ENCODE measurements at places on chromosomes 12 and 14.
A peak's percentile ranks its signal among the peaks of the same experiment; 100 is the strongest.

DNA sequence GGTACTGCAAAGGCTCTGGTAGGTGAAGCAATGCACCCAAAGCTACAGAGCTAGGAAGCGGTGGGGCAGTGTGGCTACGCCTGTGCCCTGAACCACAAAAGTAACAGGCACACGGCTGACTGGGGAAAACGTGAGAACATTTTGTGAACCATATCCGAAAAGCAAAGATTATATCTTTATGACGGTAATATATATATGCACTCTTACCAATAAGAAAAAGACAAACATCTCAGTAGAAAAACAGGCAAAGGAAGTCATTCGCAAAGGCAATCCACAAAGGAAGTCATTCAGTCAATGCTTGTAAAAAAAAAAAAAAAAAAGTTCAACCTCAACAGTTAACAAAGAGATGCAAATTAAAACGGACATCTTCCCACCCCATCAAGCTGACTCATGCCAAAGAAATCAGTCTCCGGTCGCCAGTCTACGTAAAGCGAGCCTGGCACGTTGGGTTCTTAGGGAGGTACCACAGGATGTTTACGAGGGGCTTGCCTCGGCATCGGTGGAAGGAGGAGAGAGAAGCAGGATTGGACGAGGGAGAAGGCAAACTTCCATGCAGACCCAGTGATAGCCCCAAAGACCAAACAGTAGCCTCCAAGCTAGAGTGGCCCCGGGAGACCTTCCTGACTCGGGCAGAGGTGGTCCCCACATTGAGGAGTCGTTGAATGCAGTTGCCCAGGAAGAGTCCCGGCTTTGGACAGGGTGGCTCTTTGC lies 39.4 kb upstream of the PPP2R5C start:
- DNase-seq: no peak

DNA sequence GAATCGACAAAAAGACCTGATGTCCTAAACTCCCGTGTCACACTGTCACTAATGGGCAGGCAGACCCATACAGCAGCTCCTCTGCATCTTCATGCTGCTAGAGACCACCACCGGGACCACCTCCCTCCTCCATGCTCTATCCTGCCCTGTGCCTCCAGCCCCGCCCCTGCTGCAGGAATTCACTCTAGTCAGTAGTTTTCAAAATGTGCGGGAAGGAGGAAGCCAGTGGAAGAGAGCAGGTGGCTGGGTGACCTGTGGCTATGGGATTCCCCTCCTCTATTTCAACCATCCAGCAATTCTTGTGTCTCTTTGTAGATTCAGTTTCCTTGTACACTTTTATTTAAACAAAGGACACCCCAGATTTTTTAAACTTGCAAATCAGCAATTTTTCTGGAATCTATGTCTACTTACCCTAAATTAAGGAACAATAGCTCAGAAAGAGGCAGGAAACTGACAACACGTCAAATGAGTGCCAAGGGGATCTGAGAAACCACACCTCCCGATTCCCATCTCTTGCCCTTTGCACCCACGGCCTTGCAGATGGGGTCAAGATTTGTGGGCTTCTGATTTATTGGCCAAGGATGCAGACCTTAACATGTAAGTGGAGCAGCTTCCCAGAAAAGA lies 20.4 kb upstream of the MAP1LC3B2 start:
- DNase-seq: no peak

DNA sequence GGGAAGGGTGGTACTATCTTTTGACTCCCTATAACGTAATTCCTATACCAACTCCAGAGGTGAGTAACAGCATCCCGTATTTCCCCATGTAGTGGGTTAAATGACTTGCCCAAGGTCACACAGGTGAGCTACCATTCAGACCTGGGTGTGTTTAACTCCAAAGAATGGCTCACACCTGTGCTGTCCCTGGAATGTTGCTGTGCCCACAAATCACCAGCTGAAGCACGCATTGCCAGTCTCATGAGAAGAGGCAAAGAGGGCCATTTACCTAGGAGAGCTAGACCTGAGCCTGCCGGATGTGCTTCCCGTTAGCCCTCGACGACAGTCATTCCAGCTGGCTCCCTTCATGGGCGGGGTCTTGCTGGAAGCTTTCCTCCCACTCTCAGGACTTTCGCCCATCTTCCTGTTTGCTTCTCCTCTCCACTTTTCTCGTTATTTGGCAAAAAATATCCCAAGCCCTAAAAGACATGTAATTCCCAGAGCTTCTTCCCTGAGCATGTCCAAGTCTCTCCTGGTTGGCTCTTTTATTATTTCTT lies 106.6 kb upstream of the VASH1 start:
- DNase-seq: no peak

GRCh38 chr12:119096429-119097202 lies 82.1 kb upstream of the HSPB8 start:
- DNase-seq: no peak

DNA sequence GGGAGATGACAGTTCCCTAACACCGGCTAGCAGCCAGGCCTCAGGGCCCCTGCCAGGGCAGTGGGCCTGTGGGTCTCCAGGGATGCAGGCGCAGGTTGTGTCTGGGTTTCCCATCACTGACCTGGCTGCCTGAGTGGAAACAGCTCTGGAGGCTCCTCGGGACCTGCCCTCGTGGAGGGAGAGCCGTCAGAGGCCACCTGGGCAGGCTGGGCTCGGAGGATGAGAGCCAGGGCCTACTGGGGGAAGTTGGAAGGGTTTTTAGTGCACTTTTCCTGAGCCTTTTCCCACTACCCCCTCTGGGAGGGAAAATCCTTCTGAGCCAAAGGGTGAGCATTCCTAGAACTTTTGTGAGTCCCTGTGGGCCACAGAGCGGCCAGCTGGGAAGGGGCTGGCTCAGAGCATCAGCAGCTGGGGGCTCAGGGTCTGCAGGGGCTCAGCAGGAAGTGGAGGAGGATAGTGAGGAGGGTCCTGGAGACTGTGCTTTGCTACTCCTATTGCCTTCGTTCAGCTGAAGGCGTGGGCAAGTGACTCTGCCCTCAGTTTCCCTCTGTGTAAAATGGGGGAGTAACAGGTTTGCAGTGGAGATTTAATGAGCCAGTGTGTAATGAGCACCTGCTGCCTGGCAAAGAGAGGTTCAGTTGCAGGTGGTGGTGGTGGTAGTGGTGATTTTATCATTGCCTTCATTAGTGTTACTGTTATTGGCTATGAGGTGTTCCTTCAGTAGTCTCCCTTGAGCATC lies 1.8 kb downstream of the SH2B3 start:
- no peak for DNase-seq

DNA sequence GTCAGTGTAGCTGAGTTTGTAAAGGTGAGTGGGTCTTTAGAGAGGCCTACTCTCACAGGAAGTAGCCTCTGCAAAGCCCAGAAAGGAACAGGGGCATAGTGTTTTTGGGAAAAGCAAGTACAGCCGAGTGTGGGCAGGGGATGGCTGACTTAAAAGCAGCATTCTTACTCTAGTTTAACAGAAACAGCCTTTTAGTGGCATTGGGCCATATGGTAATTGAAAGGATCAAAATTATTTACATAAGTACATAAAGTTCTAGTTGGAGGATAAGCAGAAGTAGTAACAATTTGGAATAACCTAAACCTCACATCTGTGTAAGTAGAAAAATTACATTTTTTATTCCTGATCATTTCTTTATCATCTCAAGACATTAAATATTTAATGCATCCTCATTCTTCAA lies 49.1 kb downstream of the RASSF8 start:
- DNase-seq: no peak

- no peak for DNase-seq
These were observed 16.6 kb downstream of the NFKBIA start for GRCh38 chr14:35387713-35388579.

GRCh38 chr14:69860221-69860620 lies 19.0 kb upstream of the SMOC1 start:
- no peak for DNase-seq

GRCh38 chr12:68791897-68792481 lies 16.0 kb upstream of the MDM2 start:
- DNase-seq: no peak

GRCh38 chr12:69524331-69524630 lies 54.1 kb downstream of the FRS2 start:
- DNase-seq: no peak

GRCh38 chr12:64323476-64324225 lies 66.9 kb downstream of the C12orf56 start:
- no peak for DNase-seq

- no peak for DNase-seq
These were observed 39.3 kb downstream of the RPS6KA5 start for GRCh38 chr14:91021115-91021514.

DNA sequence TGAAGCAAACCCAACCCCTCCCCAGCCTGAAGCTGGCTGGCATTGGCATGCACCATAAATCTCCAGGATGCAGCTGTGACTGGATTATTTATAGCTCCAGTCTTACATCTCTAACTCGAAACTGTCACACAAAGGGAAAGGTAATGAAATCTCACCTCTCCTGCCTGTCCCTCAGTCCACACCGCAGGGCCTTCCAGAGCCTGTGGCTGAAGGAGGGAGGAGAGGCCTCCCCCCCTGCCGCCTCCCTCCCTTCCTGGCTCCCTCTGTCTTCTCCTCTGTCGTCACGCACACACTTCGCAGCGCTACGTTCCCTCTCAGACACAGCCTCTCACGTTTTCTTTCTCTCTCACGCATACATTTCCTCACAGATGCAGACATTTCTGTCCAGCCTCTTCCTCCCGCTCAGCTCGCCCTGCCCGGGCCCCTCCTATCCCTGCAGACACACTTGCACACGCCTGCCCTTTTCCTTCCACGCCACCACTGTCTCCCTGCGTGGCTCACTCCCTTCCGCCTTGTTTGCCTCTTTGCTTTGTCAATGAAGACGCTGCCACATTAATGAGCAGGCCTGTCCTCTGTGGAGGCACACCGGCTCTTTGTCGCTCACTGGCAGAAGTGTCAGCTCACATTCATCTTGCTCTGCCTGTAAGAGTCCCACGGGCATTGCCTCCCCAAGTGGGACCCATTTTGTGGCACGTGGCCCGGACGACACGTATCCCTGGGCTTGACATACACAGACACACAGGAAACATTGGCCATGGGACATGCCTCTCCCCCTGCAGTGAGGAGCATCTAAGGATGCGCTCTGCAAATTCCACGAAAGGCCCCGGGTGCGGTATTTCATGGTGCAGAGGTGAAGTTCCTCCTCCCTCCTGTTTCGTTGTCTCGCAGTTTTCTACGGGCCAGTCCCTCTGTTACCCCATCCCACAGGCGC lies 27.9 kb downstream of the IRF2BPL start:
- peak; percentile 56 for DNase-seq

- DNase-seq: no peak
These were observed 2.6 kb upstream of the EVL start for GRCh38 chr14:100062590-100062989.
